T-helper 1 cell (primary cell): ENCODE measurements at places on chromosomes 13 and 19.

DNA sequence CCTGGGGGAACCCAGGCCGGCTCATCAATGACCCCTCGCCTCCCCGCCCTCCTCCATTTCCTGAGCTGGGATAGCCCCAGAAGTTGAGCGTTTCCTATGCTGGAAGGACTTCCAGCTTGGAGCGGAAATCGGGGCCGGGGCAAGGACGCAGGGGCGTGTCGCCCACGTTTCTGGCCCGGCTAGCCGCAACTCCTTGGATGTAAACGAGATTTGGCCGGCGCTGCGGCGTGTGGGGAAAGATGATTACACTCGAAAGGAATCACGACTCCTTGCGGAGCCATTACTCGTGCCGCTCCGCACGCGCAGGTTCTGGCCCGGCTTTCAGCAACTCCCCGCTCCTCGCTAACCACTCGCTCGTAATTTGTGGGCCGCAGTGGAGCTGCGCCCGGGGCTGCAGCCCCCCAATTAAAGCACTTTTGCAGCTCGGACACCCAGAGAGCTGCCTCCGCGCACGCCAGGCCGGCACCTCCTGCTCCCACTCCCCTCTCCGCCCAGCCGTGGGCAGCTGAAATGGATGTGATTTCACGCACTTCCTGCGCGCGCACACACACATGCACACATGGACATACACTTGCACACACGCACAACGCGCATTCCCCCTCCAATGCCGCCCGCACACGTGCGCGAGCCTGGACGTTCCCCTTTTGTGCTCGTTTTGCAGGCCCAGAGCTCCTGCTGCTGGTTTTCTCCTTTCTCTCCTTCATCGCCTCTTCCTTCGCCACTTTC, 15.7 kb downstream of the ZIC5 start:
- no peak for DNase-seq

GRCh38 chr19:835210-835810, 5.5 kb upstream of the PRTN3 start:
- DNase-seq = no peak

GRCh38 chr19:38715555-38715954, 28.7 kb downstream of the CAPN12 start:
- no peak for DNase-seq

DNA sequence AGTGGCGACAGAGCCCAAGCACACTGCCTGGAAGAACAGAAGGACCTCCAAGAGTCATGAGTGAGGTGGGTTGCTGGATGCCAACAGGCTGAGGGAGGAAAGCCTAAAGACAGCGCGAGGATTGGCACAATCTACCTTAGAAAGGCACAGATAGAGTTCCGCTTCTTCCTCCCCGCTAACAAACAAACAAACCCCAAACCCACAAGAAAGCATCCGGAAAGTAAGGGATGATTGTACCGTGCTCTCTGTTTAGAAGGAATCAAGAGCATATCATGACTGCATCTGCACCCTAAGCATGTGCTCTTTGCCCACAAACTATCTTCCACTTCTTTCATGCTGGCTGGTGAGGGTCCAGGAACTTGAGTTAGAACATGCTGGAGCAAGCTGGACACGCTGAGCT, 233.0 kb upstream of the KLF12 start:
- DNase-seq = no peak

- no peak for DNase-seq
Observed at GRCh38 chr19:41083516-41083915, 4.7 kb upstream of the CYP2A13 start.

DNA sequence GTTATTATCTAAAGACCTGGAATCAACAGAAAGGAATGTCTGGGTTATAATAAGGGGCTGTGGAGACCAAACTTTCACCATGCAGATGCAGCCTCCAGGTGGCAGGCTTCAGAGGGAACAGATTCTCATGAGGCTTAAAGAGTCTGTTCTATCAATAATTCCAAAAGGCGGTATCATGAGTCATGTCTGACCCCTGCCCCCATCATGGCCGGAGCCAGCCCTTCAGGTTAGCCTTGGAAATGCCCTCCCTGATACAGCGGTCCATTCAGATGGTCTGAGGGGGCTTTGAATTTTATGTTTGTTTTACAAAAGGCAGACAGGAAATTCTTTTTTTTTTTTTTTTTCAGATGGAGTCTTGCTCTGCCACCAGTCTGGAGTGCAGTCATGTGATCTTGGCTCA, 21.7 kb upstream of the LAMP1 start:
- no peak for DNase-seq

DNA sequence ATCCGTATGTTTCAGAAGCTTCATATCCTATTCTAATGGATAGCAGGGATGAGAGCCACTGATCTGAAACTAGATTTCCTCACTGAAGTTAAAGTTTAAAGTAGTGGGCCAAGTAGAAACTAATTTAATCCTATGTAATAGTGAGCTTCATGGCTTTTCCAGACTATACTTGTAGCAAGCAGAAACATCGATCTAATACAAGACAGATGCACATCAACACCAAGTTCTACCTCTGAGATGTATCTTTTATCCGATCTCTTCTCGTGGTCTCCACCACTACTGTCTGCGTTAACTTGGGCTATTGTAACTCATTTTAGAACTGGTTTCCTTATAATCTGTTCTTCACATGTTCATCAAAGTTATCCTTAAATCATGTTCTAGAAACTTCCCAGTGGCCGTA, 3.1 kb downstream of the ERCC5 start:
- DNase-seq = no peak

- no peak for DNase-seq
Observed at GRCh38 chr13:73481886-73482445, 423.2 kb downstream of the KLF5 start.

GRCh38 chr13:98576963-98577835, at the start of gene STK24:
TSS of gene STK24 (minus strand) at chr13:98577107. CDS start at chr13:98576786, 321 bp downstream.
- peak; percentile 39 for DNase-seq

- DNase-seq = no peak
Observed at GRCh38 chr13:30776661-30777060, 41.3 kb downstream of the ALOX5AP start.

GRCh38 chr19:49939721-49940481, 10.6 kb upstream of the NUP62 start:
- DNase-seq = no peak

GRCh38 chr13:47959468-47960247, 41.4 kb downstream of the SUCLA2 start:
- no peak for DNase-seq

- DNase-seq = no peak
Observed at GRCh38 chr13:60201286-60201685, 37.6 kb upstream of the DIAPH3 start.

DNA sequence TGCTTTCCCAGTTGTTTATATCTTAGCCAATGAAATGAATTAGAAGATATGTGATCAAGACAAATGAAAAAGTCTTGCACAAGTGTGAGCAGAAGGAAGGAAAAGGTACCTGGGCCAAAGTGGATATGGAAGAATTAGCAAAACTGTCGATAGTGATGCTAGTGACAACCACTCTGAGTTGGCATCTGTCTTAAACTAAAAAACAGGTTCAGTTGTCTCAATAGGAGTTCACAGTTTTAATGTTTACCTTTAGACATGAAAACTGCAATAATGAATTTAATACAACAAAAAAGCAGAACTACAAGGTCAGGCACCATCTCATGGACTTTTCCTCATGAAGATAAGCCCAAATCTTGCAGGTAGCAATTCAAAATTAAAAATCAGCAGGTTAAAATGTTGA, 688.5 kb downstream of the EFNB2 start:
- DNase-seq = no peak
